ENCODE measurements at places on chromosomes 6 and 20. TPM values are rescaled to one million over a fixed set of nuclear protein-coding genes. Genes with fewer than 3 reads are reported as not detected.

The NECAB3 gene
- total RNA-seq, result 187 TPM

DNA sequence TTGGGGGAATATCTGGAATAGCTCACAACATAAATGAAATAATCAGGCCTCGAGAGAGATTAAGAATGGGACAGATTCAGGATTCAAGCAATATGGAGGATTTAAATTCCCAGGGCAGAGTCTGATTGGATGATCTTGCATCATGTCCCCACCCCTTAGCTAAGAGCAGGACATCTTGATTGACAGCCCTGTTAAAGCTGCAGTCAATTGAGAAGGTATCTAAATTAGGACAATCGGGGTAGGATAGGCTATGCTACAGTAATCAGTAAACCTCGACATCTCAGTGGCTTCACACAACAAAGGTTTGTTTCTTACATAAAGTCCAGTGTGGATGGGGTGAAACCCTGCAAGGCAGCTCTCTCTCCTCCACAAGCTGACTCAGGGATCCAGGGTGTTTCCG is 109.5 kb downstream of the EYA2 start:
- H3K27ac ChIP-seq, result no peak overlapping the region
- no peaks in the 10 kb centered on the region for H3K27me3 ChIP-seq
- DNase-seq, result no peak
- H3K36me3 ChIP-seq, result no peaks in the 10 kb centered on the region

The ALDH5A1 gene
- total RNA-seq, result 18.1 TPM

The C6orf58 gene
- total RNA-seq, result not detected

DNA sequence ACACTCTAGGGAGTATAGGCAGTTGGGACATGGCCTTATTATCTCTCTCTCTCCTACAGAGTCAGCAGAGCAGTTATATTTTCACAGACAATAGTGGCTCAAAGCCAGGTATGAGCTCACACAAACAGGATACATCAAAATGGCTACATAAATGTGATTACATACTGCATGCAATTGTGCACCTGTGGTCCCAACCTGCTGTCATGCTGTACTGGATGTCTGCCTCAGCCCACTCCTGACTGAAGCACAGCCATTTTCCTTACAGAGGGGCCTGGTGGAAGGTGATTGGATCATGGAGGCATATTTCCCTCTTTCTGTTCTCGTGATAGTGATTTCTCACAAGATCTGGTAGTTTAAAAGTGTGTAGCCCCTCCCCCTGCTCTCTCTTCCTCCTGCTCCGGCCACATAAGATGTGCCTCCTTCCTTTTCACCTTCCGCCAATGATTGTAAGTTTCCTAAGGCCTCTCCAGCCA is 37.0 kb upstream of the SAMHD1 start:
- no peaks in the 10 kb centered on the region for H3K36me3 ChIP-seq
- DNase-seq, result no peak
- no peak overlapping the region for H3K27ac ChIP-seq
- H3K27me3 ChIP-seq, result no peaks in the 10 kb centered on the region
- H3K4me3 ChIP-seq, result no peak overlapping the region

DNA sequence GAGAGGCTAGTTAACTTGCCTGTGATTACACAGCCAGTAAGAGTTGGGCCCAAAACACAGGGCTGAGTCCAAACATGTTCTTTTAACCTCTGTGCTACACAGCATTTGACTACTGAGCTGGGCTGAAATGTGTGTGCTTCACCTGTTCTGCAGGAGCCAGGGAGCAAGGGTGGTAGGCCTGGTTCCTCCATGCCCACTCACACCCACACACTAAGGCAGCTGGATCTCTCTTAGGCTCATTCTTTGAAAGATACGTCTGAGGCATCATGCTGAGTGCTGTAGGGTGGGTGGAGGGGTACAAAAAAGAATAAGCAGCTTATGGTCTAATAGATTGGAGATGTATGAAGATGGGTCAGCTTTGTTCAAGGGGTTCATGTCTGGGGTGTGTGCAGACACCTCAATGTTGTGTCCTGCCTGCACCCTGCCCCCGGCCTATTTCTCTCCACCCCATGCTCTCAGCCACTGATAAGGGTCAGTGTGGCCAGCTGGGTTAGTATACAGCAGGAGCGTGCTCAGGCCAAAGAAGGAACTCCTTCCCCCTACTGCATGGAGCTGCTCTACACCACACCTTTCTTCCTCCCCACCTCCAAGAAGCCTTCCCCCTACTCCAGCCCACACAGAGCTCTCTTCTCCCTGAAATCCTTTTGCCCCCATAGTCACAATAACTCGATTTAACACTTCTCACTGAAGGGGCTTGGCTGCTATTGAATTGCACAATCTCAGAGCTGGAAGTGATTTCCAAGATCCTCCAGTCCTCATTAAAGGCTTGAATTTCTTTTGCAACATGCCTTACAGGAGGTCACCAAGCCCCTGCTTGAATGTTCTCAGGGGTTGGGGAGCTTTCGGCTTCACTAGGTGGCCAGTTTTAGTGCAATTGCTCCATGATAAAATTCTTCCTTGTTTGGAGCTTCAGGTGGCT is 3.4 kb downstream of the PPP2R5D start:
- no peak for DNase-seq
- peaks cover 17% of the 10 kb centered on the region for H3K4me1 ChIP-seq
- H3K27ac ChIP-seq, result no peak overlapping the region

GRCh38 chr6:5498579-5498899 is 237.2 kb downstream of the FARS2 start:
- H3K27ac ChIP-seq, result no peak overlapping the region
- no peak for DNase-seq
- H3K36me3 ChIP-seq, result no peaks in the 10 kb centered on the region
- H3K4me1 ChIP-seq, result no peaks in the 10 kb centered on the region
- H3K27me3 ChIP-seq, result no peaks in the 10 kb centered on the region

DNA sequence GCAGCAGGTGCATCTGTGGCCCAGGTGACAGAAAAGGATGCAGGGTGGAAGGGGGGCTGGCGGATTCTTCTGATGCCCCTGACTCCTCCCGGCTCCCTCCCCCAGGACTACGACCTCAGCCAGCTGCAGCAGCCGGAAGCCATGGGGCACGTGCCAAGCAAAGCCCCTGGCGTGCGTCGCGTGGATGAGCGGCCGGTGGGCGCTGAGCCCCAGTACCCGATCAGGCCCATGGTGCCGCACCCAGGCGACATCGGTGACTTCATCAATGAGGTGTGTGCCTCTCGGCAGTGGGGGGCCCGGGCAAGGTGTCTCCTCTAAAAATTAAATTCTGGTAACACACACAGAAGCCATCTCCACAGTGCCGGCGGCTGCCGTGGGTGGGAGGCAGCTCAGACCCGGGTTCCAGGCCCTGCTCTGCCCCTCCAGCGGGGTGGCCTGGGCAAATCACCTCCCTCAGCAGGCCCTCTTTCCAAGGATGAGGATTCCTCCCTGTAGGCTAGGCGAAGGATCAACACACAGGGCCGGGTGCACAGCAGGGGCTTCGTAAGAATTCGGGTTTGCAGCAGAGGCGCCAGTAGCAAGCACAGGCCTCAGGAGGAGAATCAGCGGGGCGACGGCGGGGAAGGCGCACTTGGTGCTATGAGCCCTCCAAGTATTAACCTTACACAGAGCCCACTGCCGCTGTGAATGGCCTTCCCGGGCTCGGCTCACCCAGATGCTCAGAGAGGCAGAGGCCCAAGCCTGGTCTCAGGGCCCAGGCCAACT is 131.5 kb downstream of the TAF4 start:
- H3K27ac ChIP-seq, result no peak overlapping the region
- no peaks in the 10 kb centered on the region for H3K27me3 ChIP-seq
- no peak overlapping the region for H3K4me3 ChIP-seq
- H3K36me3 ChIP-seq, result no peaks in the 10 kb centered on the region

GRCh38 chr6:167907837-167908681 is 81.3 kb downstream of the AFDN start:
- no peak overlapping the region for H3K27ac ChIP-seq
- H3K36me3 ChIP-seq, result peaks cover 6% of the 10 kb centered on the region
- no peaks in the 10 kb centered on the region for H3K4me1 ChIP-seq
- no peak for DNase-seq
- no peak overlapping the region for H3K4me3 ChIP-seq

The FERMT1 gene
- total RNA-seq, result 22.7 TPM

DNA sequence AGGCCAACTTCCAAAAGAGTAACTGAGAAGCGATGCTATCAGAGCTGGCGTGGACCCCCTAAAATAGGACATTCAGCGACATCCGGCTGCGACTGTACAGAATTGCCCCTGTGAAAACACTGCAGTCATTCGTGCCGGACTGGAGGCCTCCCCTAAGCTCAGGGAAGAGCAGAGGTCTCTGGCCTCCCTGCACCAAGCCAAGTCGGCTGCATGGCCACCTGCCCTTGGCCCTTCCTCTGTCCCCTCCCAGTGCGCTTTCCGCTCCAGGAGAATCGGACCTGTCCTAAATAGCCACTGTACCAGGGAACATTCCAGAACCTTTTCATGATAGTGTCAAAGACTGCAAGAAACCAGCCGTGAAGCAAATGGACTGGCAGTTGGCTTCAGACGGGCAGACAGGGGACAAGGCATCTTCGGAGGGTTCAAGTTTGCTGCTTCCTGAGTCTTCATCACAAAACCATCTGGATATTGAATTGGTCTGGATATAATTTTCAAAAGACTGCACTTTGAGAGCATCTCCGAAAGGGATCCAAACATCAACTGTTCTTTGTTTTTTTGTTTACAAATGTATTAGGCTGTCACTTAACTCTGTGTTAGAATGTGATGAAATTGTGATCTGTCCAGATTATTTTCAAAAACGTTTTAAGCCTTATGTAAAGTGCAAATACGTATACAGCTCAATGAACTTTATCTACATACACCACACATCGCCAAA is 16.5 kb downstream of the SLC2A4RG start:
- H3K36me3 ChIP-seq, result no peaks in the 10 kb centered on the region
- H3K4me1 ChIP-seq, result no peaks in the 10 kb centered on the region
- no peak overlapping the region for H3K27ac ChIP-seq
- no peak overlapping the region for H3K4me3 ChIP-seq
- DNase-seq, result no peak

GRCh38 chr6:15673666-15674065 is 10.8 kb upstream of the DTNBP1 start:
- H3K27me3 ChIP-seq, result no peaks in the 10 kb centered on the region
- DNase-seq, result no peak
- no peaks in the 10 kb centered on the region for H3K4me1 ChIP-seq
- no peak overlapping the region for H3K4me3 ChIP-seq
- no peaks in the 10 kb centered on the region for H3K36me3 ChIP-seq
- H3K27ac ChIP-seq, result no peak overlapping the region

The SLC17A9 gene
- 3.0 TPM for total RNA-seq

- H3K4me3 ChIP-seq, result no peak overlapping the region
- DNase-seq, result no peak
- H3K27ac ChIP-seq, result no peak overlapping the region
Observed at GRCh38 chr20:40782043-40782368, 93.0 kb upstream of the MAFB start.

- DNase-seq, result no peak
- no peak overlapping the region for H3K4me3 ChIP-seq
- no peaks in the 10 kb centered on the region for H3K27me3 ChIP-seq
- no peak overlapping the region for H3K27ac ChIP-seq
- no peaks in the 10 kb centered on the region for H3K36me3 ChIP-seq
Observed at GRCh38 chr6:139109558-139109957, 25.3 kb upstream of the HECA start.

The ENPP3 gene
- 12.5 TPM for total RNA-seq

DNA sequence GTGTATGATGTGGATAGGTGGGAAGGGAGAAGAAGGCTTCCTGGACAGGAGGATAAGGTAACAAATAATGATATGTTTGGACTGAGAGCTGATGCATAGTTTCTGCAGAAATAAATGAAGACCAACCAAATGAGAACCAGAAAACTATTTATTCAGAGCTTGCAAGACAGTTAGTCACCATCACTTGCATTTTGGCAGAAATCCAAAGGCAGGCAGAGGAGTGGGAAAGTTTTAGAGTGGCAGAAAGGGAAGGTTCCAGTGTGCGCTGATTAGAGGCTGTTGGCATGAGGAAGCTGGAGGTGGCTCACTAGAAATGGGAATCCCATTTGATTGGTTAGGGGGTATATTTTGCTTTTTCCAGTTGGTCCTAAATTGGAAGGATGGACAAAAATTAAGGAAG is 13.0 kb upstream of the F13A1 start:
- H3K4me1 ChIP-seq, result no peaks in the 10 kb centered on the region
- no peak overlapping the region for H3K4me3 ChIP-seq
- H3K27ac ChIP-seq, result no peak overlapping the region
- H3K36me3 ChIP-seq, result no peaks in the 10 kb centered on the region

DNA sequence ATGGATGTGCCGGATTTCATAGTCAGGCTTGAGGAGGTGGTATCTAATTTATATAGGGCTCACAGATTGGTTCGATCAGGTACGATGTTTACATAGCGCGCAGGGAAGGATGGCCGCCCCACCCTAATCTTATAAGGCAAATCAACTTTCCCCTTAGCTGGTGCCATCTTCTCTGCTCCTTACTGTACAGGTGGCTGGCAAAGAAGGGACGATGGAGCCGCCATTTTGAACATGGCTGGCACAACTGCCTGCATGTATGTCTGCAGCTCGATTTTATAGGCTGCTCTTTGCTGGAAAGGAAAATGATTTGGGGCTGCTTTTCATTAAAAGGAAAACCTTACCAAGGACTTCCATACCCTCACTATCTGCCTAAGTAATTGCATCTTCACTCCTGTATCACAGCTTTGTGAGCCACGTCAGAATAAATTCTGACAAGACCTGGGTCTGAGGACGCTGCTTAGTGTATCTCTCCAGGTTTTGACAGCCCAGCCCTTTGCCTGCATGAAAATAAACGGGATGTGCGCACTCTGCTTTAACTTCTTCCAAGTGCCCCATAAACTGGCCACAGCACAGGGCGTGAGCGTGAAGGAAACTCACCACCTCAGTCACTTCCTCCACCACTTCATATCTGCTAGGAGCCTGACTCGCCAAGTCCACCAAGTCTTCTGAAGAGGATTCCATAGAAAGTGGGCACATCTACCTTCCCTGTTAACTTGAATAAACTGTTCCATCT is 109.4 kb upstream of the ARMC2 start:
- H3K27me3 ChIP-seq, result peaks cover 5% of the 10 kb centered on the region
- no peaks in the 10 kb centered on the region for H3K4me1 ChIP-seq
- no peak overlapping the region for H3K4me3 ChIP-seq
- DNase-seq, result no peak
- H3K27ac ChIP-seq, result no peak overlapping the region

All from adrenal gland (tissue), 19 donors.